Breast epithelium (tissue), 4 donors: ENCODE measurements at places on chromosomes 4 and X. TPM values are rescaled to one million over a fixed set of nuclear protein-coding genes. Genes with fewer than 3 reads are reported as not detected.

POLN gene
- total RNA-seq: 3.3 TPM

SPANXN3 gene
- not detected for total RNA-seq

OTC gene
- 1.4 TPM for total RNA-seq

FAM184B gene
- total RNA-seq: not detected

REPS2 gene
- 13.1 TPM for total RNA-seq

RPS6KA3 gene
- 37.0 TPM for total RNA-seq

HSFX4 gene
- total RNA-seq: not detected

VAMP7 gene
- 41.6 TPM for total RNA-seq

ASMT gene
- total RNA-seq: not detected

WDR17 gene
- 2.6 TPM for total RNA-seq

TREX2 gene
- 4.3 TPM for total RNA-seq

DNA sequence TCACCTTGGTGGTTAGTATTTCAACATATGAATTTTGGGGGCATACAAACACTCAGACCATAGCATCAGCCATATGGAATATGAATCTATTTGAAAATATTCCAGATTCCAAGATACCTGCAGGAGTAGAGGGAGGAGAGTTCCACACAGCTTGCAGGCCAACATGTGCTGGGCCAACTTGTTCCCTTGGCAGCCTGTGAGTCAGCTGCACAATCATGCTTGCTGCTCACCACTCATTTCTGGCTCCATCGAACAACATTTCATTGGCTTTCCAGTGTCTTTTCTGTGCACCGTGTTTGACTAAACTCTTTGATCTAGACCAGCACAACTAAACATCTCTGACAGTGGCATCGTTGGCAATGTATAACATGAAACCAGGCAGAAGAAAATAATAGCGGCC lies 282.5 kb upstream of the RASGEF1B start:
- no peak for DNase-seq

DNA sequence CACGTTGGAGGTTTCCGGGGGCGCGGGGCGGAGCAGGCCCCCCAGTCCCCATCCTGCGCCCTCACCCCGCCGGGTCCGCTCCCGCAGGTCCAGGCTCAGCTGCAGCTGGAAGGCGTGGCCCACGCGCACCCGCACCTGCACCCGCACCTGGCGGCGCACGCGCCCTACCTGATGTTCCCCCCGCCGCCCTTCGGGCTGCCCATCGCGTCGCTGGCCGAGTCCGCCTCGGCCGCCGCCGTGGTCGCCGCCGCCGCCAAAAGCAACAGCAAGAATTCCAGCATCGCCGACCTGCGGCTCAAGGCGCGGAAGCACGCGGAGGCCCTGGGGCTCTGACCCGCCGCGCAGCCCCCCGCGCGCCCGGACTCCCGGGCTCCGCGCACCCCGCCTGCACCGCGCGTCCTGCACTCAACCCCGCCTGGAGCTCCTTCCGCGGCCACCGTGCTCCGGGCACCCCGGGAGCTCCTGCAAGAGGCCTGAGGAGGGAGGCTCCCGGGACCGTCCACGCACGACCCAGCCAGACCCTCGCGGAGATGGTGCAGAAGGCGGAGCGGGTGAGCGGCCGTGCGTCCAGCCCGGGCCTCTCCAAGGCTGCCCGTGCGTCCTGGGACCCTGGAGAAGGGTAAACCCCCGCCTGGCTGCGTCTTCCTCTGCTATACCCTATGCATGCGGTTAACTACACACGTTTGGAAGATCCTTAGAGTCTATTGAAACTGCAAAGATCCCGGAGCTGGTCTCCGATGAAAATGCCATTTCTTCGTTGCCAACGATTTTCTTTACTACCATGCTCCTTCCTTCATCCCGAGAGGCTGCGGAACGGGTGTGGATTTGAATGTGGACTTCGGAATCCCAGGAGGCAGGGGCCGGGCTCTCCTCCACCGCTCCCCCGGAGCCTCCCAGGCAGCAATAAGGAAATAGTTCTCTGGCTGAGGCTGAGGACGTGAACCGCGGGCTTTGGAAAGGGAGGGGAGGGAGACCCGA lies 14.0 kb downstream of the SHOX start:
- no peak for DNase-seq

DNA sequence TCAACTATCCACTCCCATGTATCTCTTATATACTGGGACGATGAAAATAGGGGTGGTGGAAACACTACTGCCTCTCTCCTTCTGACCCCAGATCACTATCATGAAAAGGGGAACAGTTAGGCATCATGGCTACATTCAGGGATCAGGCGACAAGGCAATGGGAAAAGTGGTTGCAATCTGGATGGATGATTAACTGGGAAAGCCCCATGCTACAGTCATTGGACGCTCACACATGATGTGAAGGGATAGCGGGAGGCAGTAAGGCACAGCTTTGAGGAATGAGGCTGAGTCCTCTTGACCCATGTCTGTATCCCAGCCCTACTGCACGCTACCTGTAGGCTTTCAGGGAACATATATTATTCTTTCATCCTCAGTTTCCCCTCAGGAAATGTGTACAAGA lies 10.2 kb downstream of the GASK1B start:
- DNase-seq: no peak

DNA sequence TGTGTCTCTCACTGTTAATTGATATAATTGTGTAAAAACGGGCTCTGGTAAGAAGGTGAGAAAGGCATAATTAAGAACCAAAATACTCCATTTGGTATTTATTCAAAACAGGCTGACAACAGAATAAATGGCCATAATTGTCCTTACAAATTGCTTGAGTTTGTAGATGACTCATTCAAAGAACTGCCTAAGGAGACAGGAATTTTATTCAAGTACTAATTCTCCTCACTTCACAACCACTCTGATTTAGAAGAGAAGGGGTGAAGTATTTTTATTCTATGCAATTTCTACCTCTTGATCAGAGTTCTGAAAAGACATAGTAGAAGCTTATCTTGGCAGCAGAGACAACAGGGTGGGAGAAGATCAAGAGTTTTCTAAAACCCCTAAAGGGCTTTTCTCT lies 43.1 kb downstream of the ATP11C start:
- DNase-seq: no peak

DNA sequence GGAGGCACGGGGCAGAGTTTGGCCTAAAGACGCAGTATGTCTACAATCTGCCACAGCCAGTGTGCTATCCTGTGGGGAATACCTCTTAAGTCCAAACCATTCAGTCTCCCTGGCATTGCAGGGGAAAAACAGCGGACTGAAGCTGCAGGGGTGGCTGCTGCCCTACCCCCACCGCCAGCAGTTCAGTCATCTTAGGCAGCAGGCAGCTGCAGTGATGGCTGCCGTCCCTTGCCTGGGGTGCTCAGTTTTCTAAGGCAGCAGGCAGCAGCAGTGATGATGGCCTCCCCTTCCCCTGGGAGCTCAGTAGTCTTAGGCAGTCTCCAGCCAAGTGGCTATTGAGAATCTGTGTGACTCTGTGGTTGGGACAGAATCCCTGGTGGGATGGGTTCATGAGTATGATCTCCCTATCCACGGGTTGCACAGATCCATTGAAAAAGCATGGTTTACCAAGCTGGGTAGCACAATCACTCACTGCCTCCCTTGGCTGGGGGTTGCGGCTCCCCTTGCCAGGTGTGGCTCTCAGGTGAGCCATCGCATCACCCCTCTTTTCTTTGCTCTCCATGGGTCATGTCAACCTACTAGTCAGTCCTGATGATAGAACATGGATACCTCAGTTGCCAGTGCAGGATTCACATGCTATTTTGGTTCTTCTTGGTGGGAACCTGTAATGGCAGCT lies 48.9 kb upstream of the GRID2 start:
- no peak for DNase-seq

DNA sequence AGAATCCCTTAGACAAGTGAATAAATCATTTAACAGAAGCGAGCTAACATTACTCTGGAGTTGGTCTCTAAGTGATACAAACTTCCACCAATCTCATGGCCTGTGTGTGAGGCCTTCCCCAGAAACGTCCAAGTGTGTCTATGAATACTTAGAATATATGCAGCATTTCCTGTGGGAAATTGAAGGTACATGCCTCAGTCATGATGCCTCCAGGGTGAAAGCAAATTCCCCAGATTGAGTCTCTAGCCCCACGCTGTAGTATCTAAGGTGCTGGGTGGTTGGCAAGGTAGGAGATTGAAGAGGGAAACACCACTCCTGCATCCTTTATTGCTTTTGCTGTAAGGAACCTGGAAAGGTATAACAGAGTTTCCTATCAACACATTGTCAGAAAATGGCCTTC lies 113.8 kb downstream of the IL13RA2 start:
- no peak for DNase-seq

DNA sequence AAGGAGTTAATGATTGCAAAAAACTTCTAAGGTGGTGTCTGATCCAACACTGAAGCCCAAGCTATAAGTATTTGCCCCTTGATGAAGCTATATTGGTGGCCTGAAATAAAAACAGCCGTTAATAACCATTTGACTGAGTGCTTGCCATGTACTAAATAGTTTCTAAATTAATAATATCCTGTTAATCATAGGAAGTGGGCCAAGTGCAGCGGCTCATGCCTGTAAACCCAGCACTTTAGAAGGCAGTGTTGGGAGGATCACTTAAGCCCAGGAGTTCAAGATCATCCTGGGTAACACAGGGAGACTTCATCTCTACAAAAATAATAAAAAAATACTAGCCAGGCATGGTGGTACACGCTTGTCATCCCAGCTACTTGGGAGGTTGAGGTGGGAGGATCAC lies 8.3 kb downstream of the NDP start:
- DNase-seq: no peak

- no peak for DNase-seq
These were observed 40.5 kb upstream of the FAM120C start for GRCh38 chrX:54223581-54223980.

- DNase-seq: no peak
These were observed 349.4 kb downstream of the FAT4 start for GRCh38 chr4:125663896-125664767.

GRCh38 chrX:6941041-6941440 lies 206.5 kb upstream of the STS start:
- no peak for DNase-seq

GRCh38 chr4:41981456-41981855 lies at the start of gene DCAF4L1:
DCAF4L1 (plus strand) TSS chr4:41981756; CDS start chr4:41981793, 37 bp downstream.
- no peak for DNase-seq

DNA sequence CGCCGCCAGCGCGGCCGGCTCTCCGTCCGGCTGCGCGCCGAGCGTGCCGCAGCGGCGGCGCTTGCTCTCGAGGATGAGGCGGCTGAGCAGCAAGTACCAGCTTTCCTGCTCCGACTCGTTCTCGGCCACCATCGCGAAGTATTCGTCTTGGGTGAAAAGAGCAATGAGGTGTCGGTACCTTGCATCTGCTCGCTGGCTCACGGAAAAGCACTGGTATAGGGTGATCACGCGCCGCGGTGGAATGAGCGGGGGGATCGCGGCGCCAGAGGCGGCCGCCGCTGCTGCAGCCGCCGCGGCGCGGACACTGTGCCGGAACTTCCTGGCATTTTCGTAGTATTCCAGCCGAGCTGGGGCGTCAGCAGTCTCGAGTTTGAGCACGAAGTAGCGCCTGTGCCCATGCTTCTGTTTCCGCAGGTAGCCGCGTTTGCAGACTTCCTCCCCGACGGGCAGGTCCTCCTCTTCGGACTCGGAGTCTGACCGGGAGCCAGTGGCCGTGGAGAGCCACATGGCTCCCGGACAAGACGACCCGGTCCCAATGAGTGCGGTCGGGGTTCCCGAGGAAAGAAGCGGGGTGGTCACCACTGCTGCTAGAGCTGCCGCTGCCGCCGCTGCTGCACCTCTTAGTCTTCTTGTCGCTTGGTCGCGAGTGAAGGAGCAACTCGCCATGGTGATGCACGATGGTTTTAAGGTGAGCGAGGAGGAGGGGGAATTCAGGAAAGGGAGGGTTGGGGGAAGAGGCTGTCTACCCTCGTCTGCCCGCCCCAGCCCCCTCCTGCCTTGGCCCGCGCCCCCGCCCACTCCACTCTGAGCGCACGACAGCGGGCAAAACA lies 469 bp downstream of the IRS4 start:
- no peak for DNase-seq

DNA sequence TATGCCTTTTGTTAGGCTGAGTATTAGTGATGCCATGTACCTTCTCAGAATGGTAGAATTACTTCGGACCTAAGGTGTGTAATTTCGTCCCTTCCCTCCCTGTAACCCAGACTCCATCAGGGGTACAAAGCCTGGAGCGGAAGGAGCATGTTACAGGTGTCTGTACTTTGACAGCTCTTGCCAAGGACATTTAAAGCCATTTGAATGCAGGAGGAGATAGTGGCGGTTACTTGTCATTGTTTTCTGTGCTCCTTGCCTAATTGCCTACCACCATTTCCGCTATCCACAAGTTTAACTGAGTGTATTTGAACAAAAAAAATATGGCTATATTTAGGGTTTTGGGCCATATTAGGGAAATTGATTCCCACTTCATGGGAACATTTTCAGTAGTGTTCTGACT lies 1.8 kb downstream of the FNIP2 start:
- DNase-seq: no peak

DNA sequence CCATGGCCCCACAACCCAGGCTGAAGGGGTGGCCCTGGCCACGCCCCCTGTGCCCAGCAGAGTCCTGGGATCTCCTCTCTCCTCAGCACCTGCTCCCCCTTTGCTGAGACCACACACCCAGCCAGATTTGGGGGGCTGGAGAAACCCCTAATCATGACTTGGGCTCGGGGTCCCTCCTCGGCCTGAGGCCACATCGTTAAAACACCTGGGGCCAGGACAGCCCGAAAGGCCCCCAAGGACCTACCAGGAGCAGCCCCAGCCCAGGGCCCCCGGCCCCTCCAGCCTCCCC lies 116.7 kb downstream of the FAM53A start:
- no peak for DNase-seq

GRCh38 chr4:67521506-67521905 lies 23.8 kb downstream of the CENPC start:
- no peak for DNase-seq

DNA sequence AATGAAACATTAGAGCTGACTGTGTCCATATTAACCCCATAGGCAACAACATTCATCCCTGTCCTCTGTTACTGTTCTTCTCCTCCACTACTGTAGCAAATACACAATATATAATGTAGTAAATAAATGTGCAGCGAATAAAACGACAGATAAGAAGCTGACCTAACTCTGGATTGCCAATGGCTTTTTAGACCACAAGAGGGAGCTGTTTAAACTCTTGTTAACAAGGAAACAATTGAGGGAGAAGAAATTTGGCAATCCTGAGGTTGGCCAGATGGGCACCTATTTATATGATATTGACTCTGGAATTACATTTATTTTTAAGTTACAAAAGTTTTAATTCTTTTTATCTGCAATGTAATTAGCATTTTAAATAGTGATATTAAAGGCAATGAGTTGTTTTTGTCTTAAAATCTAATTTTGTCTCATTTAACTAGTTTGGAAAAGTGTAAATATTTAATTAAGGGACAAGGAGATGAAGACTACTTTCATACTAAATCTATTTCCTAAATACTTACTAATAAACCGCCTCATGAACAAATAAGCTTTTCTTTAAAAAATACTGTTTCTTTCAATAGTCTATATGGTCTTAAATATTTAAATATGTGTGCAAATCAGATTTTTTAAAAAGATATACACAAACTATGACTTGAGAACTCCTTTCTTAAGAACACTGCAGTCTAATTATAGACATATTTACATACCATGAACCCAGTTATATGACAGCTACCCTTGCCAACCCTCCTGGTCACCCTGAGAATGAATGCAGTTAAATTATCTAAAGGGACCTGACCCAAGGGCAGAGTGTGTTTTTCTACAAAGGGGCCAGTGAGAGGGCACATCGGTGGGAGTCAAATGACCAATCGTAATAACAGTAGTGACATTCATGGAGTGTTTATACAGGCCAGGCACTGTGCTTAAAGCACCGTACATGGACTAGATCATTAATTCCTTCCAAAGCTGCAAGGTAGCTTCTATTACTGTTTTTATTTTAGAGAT lies 52.9 kb upstream of the HPF1 start:
- DNase-seq: no peak
